ENCODE measurements at places on chromosomes 5 and 9.
A peak's percentile ranks its signal among the peaks of the same experiment; 100 is the strongest.

GRCh38 chr5:157212307-157212706 lies 31.7 kb downstream of the ITK start:
- DNase-seq, result no peak

DNA sequence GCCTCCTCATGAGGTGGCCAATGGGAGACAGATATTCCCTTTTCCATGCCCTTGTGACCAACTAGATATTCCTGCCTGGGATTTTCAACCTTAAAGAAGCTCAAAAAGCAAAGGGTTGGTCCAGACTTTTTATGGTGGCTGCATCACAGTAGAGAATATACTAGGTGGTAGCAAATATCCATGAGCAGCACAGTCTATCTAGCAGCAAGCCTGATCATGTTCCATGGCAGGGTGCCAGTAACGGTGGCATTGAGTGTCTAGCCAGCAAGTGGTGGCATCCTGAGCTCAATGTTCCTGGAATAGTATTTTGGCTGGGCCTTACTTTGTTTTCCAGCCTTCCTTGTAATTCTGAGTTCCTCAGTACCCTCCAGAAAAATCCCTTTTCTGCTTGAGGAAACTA lies 25.8 kb downstream of the CDC25C start:
- no peak for DNase-seq

DNA sequence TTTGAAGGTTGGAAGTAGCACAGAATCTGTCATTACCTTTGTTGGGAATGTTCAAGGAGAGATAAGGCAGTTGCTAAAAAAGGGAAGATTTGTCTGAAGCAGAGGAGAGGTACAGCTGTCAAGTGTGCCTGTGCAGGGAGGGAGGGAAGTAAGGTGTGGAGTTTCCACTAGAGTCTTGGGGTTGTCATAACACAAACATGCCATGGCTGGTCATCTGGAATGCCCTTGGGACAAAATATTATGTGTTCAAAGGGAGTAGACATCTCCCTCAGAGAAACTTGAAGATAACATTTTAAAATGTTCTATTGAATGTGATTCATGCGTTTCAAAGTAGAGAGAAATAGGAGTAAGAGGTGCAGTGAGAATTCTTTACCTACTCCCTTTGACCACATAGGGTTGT lies 95.0 kb downstream of the MUSK start:
- DNase-seq, result no peak

- no peak for DNase-seq
Measured at GRCh38 chr5:102547141-102548035, 48.6 kb upstream of the SLCO6A1 start.

DNA sequence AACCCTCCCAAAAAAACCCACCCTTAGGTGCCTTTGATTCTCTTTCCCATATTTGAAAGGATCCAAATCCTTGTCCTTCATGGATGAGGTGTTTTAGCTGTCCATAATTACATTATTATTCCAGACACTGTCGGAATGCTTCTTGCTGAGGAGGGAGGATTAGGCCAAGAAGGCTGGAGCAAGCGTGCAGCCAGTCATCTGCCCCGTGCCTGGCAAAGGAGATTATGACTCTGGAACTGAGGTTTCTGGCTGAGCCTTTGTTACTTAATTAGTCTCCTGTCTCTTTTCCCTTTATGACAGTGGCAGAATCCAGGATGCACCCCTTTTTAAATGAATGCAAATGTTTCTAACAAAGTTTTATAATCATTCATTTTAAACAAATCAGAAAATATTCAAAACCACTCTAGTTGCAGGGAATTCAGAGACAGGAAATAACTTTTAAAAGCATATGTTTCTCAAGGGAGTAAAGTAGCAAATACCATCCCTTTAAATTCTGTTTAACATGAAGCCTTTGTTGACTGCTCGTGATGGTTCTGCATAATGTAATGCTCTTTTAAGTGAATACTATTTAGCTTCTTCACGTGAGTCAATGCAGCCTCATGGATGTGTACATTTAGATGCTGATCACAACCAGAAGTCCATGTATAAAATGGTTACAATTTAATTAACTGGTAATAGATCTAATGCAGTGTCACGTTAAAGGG lies 69.8 kb downstream of the GALNT10 start:
- DNase-seq, result no peak

DNA sequence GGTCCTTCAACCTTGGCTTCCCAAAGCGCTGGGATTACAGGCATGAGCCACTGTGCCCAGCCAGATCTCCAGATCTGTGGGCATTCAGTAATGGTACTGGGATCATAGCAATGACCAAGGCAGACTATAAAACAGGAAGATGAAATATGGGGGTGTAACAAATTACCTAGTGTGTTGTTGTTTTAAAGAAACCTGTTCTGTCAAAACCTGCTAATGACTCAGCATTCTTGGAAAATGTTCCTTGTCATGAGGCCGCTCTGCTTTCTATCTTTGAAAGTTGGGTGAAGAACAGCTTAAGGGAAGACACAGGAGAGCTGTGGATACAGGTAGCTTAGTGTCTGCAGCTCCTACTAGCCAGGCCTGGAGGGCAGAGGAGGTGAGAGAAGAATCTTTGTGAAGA lies 19.4 kb downstream of the TARS1 start:
- DNase-seq, result no peak

GRCh38 chr9:27427272-27427643 lies 96.8 kb upstream of the IFNK start:
- no peak for DNase-seq

GRCh38 chr5:93831449-93831848 lies 90.0 kb upstream of the POU5F2 start:
- DNase-seq, result no peak

- DNase-seq, result no peak
Measured at GRCh38 chr9:127926906-127927200, 3.7 kb downstream of the PIP5KL1 start.

- no peak for DNase-seq
Measured at GRCh38 chr9:125821078-125821477, 73.9 kb downstream of the PBX3 start.

GRCh38 chr5:79546782-79547428 lies 33.0 kb upstream of the HOMER1 start:
- no peak for DNase-seq

- no peak for DNase-seq
Measured at GRCh38 chr9:134474055-134474370, 147.8 kb downstream of the RXRA start.

DNA sequence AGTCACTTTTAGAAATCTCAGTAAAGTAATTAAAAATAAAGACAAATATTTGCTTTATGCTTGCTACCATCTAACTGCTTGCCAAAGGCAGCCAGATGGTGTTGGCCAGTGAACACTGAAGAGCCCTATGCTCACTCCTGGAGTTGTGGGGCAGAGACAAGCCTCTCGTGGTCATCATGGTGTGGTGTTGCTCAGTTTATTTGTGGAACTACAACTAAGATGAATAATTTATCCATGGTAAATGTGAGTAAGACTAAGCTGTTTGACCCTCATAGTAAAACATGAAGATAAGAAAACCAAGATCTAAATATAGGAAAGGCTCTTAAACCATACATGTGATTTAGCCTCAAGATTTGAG lies 100.7 kb downstream of the PDE8B start:
- DNase-seq, result no peak

GRCh38 chr5:138979684-138980280 lies 104.6 kb upstream of the LRRTM2 start:
- no peak for DNase-seq

- no peak for DNase-seq
Measured at GRCh38 chr5:172721455-172722326, 49.3 kb downstream of the DUSP1 start.

DNA sequence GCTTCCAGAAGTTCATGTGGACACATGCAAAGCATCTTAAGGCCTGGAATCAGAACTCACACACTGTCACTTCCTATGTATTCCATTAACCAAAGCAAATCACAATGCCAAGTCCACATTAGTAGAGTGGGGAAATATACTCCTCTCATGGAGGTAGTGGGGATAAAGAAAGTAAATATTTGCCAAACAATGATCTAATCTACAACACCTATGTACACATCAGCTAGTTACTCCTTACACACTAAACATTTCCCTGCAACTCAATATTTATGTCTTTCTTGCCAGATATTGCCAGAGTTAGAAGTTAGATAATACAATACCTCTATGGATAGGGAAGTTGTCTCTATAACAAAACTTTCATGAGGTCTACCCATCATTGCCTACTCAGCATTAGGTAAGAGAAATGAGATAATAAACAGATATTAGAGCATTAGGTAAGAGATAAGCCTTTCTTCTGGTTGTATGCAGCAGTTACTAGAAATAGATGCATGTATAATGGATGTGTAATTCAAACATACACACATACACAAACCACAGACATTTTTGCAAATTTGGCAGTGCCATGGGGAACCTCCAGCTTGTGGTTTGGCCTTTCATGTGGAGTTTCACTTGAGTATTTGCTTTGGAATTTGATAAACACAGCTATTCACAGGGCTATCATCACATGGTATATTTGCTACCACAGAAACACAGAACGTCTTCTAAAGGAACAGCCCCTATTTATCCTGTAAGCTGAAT lies 196.5 kb downstream of the TLE1 start:
- no peak for DNase-seq

DNA sequence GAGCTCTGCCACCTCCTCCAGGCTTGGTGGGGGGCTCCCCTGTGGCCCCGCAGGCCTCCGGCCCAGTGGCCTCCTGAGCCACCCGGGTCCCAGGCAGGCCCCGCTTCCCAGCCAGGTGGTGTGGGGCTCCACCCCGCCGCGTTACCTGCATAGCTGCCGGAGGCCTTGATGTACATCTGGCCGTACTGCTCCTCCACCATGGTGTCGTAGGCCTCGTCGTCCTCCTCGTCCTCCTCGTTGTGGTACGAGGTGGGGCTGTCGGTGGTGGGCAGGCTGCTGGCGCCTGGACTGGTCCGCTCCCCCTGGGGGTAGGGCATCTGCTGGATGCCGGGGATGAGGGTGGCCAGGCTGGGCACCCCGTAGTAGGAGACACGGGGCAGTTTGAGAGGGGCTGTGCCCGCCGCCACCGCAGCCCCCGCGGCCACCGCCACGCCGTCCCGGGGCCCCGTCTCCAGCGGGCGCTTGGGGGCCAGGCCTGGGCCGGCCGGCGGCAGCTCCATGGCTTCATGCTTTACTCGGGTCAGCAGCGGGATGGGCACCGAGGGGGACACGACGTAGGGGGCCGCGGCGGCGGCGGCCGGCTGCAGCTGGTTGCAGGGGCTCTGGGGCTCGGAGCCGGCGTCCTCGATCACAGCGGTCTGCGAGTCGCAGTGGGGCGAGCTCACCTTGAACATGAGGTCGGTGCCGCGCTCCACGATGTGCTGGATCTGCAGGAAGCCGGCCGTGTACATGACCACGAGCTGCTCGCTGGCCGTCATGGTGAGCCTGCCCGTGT lies 45.4 kb downstream of the NACC2 start:
- no peak for DNase-seq

GRCh38 chr5:37495210-37495609 lies 116.1 kb downstream of the WDR70 start:
- DNase-seq, result no peak

DNA sequence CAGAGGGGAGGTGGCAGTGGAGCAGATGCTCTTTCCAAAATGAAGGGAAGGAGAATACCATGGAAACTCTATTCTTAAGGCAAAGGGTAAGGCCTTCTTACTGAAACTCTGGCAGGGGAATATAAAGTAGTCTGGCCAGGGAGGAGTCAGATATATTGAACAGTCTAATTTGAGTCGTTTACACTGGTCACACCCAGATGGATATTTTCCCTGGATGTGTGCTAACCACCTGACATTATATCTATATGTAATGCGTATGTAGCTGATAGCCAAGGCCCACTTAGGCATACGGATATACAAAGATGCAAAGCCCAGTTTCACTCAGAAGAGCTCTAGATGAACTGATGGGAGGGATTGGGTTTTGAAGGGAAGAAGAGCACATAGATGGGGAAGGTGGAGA lies 7.0 kb downstream of the TDRD7 start:
- no peak for DNase-seq

DNA sequence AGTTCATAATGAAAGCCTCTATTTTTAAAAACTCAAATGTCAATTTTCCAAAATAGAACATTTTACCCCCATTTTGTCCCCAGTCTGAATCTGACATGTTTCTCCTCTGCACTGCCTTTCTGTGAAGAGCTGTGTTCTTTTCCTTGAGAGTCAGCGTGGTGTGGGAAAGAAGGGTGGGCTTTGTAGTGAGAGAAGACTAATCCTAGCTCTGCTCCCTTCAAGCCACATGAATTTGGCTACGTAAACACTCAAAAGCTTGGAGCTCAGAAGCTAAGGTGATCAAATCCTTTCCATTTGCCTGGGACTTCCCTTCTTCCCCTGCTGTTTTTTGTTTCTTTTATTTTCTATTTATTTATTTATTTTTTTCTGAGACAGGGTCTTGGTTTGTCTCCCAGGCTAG lies 598.5 kb downstream of the TLR4 start:
- DNase-seq, result no peak

DNA sequence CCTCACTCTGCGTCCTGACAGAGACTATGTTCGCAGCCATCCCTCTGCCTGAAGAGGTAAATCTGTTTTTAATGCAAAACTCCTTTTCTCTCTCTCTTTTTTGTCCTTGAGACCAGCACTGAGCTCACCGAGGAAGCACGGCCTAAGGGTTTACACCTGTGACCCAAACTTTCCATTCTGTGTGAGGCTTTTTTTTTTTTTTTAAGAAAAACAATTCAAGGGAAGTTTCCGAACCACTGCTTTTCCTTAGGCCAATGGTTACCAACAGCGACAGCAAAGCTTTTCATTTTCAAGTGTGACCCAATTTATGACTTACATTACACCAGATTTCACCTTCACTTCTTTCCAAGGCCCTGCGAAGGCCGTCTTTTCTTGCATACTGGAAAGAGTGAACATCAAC lies 205.9 kb downstream of the EFNA5 start:
- DNase-seq, result peak; percentile 10

DNA sequence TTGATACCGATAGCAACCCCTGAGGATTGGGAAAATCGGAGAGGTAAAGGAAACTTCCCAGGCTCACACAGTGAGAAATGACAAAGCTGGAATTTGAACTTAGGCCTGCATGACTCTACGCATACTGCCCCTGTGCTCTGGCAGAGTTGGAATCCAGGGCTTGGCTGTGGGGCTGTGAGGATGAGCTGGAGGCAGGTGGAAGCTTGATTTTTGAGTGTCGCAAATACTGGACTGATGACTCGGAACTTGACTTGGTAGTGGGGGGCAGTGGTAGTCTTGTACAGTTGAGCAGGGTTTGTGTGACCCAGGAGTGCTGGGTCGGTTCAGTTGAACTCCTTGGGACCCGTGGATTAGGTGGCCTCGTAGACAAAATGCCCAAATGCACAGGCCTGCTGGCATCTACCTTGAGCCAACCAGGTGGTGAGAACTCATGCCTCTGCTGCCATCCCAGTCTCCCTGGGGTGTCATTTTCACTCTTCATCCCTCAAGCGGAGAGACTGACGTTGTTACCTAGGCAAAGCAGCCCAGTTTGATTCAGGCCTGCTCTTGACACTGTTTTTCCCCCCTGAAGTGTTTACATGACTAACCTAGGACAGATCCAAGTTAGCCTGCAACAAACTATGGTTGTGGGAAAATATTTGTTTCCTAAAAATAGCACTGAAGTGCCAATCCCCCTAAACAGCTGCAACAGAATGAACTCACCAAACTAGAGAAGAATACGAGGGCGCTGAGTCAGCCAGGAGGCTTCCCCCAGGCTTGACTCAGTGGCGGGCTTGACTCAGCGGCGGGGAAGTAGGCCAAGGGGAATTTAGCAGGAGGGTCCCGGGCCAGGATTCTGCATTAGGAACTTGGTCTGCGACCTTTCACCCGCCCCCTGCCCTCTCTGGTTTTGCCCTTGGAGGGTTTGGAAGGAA lies 45.7 kb upstream of the ORM1 start:
- DNase-seq, result no peak
